Activated CD4-positive, alpha-beta T cell treated with anti-CD3 and anti-CD28 coated beads, Interleukin-2, amount 10 ng/mL, durations not matched to agents 7 days and 5 days (primary cell): ENCODE measurements at places on chromosomes 5 and 9.

DNA sequence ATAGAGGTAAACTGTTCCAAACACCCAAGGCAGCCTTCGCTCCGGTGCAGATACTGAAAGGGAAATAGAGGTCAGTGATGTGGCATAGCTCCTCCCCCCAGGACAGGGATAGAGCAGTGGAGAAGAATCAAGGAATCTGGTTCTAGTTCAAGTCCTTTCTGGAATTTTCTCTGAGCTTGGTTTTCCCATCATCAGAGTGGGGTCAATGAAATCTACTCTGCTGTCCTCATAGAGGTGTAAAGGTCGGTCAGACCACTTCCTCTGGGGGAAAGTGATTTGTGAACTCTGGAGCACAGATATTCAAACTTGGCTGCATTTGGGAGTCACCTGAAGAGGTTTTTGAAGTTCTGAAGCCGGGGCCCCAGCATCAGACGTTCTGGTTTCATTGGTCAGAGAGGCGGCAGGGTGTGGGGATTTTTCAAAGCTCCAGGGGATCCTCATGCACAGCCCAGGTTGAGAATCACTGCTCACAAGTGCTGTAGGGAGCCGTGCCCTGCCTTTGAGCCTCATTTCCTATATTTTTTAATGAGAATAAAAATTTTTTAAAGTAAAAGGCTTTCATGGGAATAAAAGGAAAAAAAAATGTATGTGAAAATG, 105.7 kb upstream of the RAD23B start:
- no peak for DNase-seq
- no peak overlapping the region for H3K27ac ChIP-seq
- H3K4me3 ChIP-seq: no peak overlapping the region
- H3K4me1 ChIP-seq: peaks cover 15% of the 10 kb centered on the region

- no peaks in the 10 kb centered on the region for H3K27me3 ChIP-seq
- no peak for DNase-seq
- no peak overlapping the region for H3K27ac ChIP-seq
Observed at GRCh38 chr9:463455-464171, 248.9 kb downstream of the DOCK8 start.

DNA sequence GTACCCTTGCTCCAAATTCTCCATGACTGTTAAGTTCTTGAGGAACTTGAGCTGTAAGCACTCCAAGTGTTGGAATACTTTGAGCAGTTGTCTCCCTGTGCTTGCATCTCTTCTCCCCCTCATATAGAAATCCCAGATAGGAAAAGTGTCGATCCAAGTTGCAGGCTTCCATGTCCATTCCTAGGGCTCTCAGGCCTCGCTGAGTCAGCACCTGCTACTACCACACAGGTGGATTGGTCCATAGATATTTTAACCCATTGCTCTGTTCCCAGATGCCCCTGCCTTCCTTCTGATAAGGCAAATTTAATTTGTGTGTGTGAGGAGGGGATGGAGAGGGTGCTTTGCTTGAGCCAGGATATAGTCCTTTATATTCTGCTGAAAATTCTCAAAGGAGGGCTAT, 95.8 kb downstream of the PIP5K1B start:
- no peak overlapping the region for H3K27ac ChIP-seq
- H3K36me3 ChIP-seq: no peaks in the 10 kb centered on the region
- H3K4me1 ChIP-seq: peaks cover 7% of the 10 kb centered on the region

GRCh38 chr5:89120719-89121118, 237.7 kb upstream of the MEF2C start:
- no peaks in the 10 kb centered on the region for H3K4me1 ChIP-seq
- no peak for DNase-seq
- H3K36me3 ChIP-seq: no peaks in the 10 kb centered on the region
- no peak overlapping the region for H3K4me3 ChIP-seq

DNA sequence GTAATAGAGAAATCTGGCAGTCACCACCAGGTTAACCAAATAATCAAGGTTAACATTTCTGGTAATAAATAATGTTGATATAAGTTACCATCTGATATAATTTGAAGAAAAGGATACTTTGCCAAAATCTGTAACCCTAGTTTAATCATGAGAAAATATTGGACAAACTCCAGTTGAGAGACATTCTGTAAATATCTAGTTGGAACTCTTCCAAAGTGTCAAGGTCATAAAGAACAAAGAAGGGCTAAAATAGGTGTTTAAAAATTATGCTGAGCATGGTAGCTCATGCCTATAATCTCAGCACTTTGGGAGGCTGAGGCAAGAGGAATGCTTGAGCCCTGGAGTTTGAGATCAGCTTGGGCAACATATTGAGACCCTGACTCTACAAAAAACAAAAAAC, 253.3 kb downstream of the MRPS30 start:
- no peak overlapping the region for H3K27ac ChIP-seq
- H3K4me3 ChIP-seq: no peak overlapping the region
- no peaks in the 10 kb centered on the region for H3K4me1 ChIP-seq

- peaks cover 37% of the 10 kb centered on the region for H3K36me3 ChIP-seq
- no peaks in the 10 kb centered on the region for H3K27me3 ChIP-seq
- no peaks in the 10 kb centered on the region for H3K4me1 ChIP-seq
- no peak overlapping the region for H3K4me3 ChIP-seq
- no peak for DNase-seq
- H3K27ac ChIP-seq: no peak overlapping the region
Observed at GRCh38 chr5:10747678-10748622, 13.1 kb downstream of the DAP start.

DNA sequence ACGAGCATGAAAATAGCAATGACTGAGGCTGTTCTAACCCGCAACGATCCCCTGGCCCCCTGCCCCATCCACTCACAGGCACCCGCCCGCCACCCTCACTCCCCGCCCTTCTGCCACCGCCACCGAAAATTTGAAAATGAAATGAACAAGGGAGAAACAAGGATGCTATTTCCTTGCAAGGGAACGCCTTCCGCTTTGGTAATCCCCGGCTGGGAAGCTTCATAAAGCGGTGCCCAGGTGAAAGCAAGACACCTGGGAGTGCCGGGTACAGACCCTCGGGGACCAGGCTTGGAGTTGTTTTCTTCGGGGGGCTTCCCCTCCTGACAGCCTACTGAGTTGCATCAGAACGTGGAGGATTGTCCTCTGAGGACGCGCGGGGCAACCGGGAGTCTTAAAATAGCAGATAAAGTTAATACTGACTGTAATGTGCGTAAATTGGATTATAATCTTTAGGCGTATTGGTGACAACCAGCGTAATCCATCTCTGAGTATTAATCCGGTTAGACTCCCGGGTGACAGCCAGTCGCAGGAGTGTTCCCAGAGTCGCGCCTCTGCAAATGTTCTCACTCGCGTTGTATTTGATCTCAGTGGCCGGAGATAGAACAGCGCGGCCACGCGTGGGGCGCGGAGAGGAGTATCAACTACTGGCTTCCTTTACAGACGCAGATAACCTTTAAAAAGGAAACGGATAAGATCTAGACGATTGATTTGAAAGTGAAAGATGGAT, 885 bp upstream of the MLLT3 start:
- peak overlapping the region; percentile 97 for H3K27ac ChIP-seq
- H3K4me3 ChIP-seq: peak overlapping the region; percentile 89
- H3K36me3 ChIP-seq: peaks cover 28% of the 10 kb centered on the region
- no peaks in the 10 kb centered on the region for H3K27me3 ChIP-seq
- H3K4me1 ChIP-seq: peaks cover 40% of the 10 kb centered on the region

GRCh38 chr9:37383876-37384746, 38.4 kb upstream of the GRHPR start:
- no peak for DNase-seq
- H3K4me3 ChIP-seq: no peak overlapping the region
- H3K36me3 ChIP-seq: no peaks in the 10 kb centered on the region
- H3K27ac ChIP-seq: no peak overlapping the region
- H3K4me1 ChIP-seq: no peaks in the 10 kb centered on the region
- no peaks in the 10 kb centered on the region for H3K27me3 ChIP-seq

GRCh38 chr5:468401-468800, 25.4 kb downstream of the EXOC3 start:
- no peak overlapping the region for H3K4me3 ChIP-seq
- H3K4me1 ChIP-seq: peaks cover 31% of the 10 kb centered on the region
- no peak for DNase-seq

GRCh38 chr9:6715755-6716643, 41.8 kb upstream of the KDM4C start:
- H3K27ac ChIP-seq: peak overlapping the region; percentile 90
- peaks cover 4% of the 10 kb centered on the region for H3K27me3 ChIP-seq
- H3K4me1 ChIP-seq: peaks cover 11% of the 10 kb centered on the region
- DNase-seq: peak; percentile 71
- peak overlapping the region; percentile 79 for H3K4me3 ChIP-seq
- peaks cover 3% of the 10 kb centered on the region for H3K36me3 ChIP-seq

DNA sequence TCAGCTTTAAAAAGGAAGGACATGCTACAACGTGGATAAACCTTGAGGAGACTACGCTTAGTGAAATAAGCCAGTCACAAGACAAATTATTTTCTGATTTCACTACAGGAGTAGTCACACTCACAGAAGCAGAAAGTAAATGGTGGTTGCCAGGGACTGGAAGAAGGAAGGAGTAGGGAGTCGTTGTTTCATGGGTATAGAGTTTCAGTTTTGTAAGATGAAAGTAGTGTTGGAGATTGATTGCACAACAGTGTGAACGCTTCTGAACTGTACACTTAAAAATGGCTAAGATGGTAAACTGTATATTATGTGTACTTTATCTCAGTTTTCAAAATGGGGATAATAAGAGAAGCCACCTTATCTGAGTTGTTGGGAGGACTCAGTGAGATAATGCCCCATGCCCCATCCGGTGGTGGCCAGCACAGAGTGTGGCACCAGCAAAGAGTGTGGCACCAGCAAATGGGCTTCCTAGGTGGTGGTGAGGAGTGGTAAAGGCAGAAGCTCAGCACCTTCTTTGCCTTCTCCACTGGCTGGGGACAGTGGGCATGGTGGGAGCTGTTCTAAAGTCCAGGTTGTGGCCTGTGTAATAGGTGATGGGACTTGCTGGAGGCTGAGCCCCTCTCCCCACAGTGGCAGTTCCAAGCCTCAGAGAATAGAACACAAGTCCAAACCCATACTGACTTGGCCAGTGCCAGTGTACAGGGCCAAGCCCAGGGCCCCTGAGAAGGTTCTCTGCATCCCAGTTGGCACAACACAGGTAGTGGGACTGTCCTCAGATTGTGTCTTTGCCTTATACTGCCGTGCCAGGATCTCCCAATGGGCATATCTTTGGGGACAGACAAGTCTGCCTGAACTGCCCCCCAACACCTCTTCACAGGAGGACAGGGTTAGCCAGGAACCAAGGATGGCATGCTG, 4.4 kb downstream of the SLC22A4 start:
- H3K4me1 ChIP-seq: peaks cover 23% of the 10 kb centered on the region
- H3K4me3 ChIP-seq: no peak overlapping the region
- no peak for DNase-seq
- no peaks in the 10 kb centered on the region for H3K36me3 ChIP-seq
- H3K27me3 ChIP-seq: peaks cover 2% of the 10 kb centered on the region

- no peak overlapping the region for H3K4me3 ChIP-seq
- H3K27me3 ChIP-seq: peaks cover 23% of the 10 kb centered on the region
- H3K27ac ChIP-seq: no peak overlapping the region
- no peak for DNase-seq
- no peaks in the 10 kb centered on the region for H3K36me3 ChIP-seq
Observed at GRCh38 chr5:107766972-107767371, 96.2 kb upstream of the EFNA5 start.

DNA sequence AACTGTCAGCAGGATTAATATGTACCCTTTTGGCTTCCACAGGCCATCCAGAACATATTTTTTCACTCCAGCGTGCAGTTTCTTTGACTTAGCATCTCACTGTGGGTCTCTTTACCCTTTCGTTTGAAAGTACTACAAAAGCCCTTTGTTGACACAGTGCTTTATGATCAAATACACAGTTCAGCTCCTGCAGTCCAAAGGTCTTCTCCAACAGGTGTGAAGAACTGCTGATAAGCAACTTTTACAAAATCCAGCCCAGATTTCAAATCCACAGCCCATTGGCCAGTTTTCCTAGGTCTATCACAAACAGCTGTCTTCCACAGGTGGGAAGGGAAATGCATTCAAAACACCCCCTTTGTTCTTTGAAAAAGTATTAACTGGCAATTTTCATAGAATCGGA, 54.8 kb downstream of the MYO10 start:
- H3K27me3 ChIP-seq: no peaks in the 10 kb centered on the region
- H3K4me1 ChIP-seq: no peaks in the 10 kb centered on the region
- no peak for DNase-seq
- H3K4me3 ChIP-seq: no peak overlapping the region

GRCh38 chr9:126219166-126219565, 107.5 kb upstream of the MVB12B start:
- no peak overlapping the region for H3K27ac ChIP-seq
- no peak overlapping the region for H3K4me3 ChIP-seq
- H3K4me1 ChIP-seq: no peaks in the 10 kb centered on the region

GRCh38 chr5:122327110-122327509, 15.1 kb downstream of the SNCAIP start:
- no peaks in the 10 kb centered on the region for H3K36me3 ChIP-seq
- DNase-seq: no peak
- no peaks in the 10 kb centered on the region for H3K4me1 ChIP-seq
- no peaks in the 10 kb centered on the region for H3K27me3 ChIP-seq
- no peak overlapping the region for H3K4me3 ChIP-seq

DNA sequence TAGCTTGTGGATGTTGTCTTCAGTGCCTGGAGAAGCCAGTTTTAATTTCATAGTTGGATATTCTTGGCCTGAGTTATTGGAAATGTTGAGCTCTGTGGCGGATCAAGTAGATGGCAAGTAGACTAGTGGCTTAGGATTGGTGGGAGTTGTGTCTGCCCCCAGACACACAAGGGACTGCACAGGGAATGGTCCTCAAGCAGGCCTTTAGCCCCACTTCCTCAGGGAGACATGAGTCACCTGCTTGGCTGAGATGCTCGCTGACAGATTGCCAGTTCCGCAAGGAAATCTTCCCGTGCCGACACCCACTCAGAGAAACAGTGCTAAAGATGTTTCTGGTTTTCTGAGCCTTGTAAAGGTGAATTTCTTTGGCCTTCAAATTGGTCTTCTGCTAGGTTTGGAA, 18.8 kb upstream of the CATSPER3 start:
- no peak for DNase-seq
- H3K27me3 ChIP-seq: no peaks in the 10 kb centered on the region

DNA sequence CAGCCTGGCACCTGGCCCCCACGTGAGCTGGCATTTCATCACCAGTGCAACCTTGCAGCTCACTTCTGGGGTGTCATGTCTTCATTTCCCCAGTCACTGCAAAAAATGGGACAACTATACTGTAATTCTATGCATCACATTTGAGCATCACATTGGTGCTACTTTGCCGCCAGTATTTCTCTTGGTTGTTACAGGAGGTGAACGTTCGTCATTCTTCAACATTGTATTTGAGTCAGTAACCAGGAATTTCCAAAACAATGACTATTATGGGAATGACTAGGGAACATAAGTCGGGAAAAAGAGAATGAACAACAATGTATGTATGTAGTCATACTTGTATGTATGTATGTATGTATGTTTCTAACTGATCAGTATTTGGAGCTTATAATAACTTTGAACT, 1278.0 kb downstream of the EFNA5 start:
- H3K27me3 ChIP-seq: no peaks in the 10 kb centered on the region
- no peaks in the 10 kb centered on the region for H3K36me3 ChIP-seq
- no peaks in the 10 kb centered on the region for H3K4me1 ChIP-seq
- H3K4me3 ChIP-seq: no peak overlapping the region
- H3K27ac ChIP-seq: no peak overlapping the region

GRCh38 chr9:76425677-76426453, 31.6 kb upstream of the RFK start:
- no peak overlapping the region for H3K4me3 ChIP-seq
- no peak overlapping the region for H3K27ac ChIP-seq
- peaks cover 19% of the 10 kb centered on the region for H3K4me1 ChIP-seq
- no peaks in the 10 kb centered on the region for H3K36me3 ChIP-seq
- no peak for DNase-seq
